HFFc6 (cell line): ENCODE measurements at places on chromosomes 3 and 15.

GRCh38 chr3:82293867-82294266, 532.4 kb upstream of the GBE1 start:
- DNase-seq = no peak

GRCh38 chr3:133211856-133212255, 173.7 kb downstream of the TMEM108 start:
- DNase-seq = no peak

- no peak for DNase-seq
Observed at GRCh38 chr3:83928903-83929302, 1029.9 kb upstream of the CADM2 start.

- DNase-seq = no peak
Observed at GRCh38 chr3:119794971-119795612, 13.2 kb downstream of the NR1I2 start.

DNA sequence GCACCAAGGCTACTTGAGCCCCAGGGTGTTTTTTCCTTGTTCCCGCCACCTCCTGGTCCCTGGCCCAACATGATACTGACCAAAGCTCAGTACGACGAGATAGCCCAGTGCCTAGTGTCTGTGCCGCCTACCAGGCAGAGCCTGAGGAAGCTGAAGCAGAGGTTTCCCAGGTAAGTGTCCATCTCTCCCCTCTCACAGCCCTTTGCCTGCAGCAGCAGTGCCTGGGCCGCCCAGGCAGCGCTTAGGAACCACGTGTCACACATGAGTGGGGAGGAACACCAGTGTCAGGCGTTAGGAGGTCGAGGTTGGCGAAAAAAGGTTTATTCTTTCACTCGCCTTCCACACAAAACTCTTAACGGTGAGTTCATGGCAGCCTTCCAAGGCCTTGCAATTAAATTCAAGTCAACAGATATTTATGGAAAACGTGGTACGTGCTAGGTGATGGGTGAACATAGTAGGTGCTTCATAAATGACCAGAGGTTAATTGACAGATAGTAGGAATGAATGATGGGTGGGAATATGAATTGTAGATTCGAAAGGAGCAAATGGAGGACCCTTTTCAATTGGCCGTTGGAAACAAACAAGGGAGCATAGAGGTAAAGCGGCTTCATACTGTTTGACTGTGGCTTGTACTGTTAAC, 486 bp downstream of the CDIN1 start:
- no peak for DNase-seq

GRCh38 chr3:76028774-76029173, 243.4 kb upstream of the ZNF717 start:
- DNase-seq = no peak

GRCh38 chr3:140505876-140506275, 172.0 kb upstream of the TRIM42 start:
- DNase-seq = no peak
